ENCODE measurements at places on chromosomes 7 and 10.

DNA sequence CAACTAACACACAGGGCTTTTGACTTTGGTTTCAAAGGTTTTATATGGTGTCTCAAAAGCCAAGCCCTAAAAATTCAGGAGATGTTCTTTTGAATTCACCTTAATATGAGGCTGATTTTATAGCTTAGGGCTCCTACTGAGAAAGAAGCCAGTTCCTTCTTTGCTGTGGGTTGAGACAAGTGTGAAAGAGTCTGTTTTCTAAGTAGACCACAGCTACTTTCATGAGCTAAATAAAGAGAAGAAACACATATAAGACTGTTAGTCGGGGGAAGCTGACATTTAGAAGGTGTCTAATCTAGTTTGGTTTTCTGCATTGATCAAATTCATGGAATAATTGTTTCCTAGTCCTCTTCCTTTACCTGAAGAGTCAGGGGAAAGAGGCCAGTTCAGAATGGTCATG, 332.1 kb upstream of the CELF2 start:
- no peak for DNase-seq

DNA sequence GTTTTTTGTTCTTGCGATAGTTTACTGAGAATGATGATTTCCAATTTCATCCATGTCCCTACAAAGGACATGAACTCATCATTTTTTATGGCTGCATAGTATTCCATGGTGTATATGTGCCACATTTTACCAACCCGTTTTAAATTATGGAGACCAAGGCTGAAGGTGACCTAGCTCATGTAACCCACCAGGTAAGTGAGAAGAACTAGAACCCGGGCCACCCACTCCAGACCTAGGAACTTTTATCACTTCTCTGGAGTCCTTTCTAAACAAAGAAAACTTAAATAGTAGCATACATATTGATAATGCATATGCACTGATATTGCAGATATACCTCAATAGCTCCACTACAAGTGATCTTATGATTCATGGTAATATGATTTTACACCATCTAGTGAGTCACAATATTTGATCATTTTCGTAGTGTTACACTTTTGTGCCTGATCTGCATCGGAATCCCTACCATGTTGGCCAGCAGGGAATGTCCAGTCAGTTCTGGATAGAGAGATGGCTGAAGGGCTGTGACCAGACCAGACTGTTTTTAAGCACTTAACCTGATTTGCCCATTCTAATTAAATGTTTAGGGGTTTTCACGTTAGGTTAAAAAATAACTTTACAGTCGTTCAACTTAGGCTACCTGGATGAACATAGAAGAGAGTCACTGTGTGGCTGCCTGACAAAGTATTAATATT, 15.2 kb downstream of the CUZD1 start:
- no peak for DNase-seq

DNA sequence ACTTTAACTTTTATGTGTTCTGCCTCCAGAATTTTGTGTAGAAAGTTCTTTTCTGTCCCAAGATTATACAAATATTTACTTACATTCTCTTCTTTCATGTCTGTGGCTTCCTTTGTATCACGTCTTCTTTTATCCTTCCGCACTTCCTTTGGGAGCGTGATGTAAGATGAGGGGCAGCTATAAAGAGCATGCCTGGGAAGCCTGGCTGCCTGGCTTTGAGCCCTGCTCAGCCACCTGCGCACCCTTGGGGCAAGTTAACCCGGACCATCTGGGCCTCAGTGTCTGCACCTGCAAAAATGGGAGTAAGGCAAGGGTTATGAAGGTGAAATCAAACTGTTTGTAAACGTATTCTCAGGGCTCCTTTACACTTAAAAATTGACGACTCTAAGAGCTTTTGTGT, 25.2 kb downstream of the PALD1 start:
- DNase-seq = no peak

GRCh38 chr10:75492173-75492925, 60.9 kb downstream of the LRMDA start:
- DNase-seq = no peak

- DNase-seq = no peak
Observed at GRCh38 chr7:116585967-116586366, 61.1 kb downstream of the CAV1 start.

DNA sequence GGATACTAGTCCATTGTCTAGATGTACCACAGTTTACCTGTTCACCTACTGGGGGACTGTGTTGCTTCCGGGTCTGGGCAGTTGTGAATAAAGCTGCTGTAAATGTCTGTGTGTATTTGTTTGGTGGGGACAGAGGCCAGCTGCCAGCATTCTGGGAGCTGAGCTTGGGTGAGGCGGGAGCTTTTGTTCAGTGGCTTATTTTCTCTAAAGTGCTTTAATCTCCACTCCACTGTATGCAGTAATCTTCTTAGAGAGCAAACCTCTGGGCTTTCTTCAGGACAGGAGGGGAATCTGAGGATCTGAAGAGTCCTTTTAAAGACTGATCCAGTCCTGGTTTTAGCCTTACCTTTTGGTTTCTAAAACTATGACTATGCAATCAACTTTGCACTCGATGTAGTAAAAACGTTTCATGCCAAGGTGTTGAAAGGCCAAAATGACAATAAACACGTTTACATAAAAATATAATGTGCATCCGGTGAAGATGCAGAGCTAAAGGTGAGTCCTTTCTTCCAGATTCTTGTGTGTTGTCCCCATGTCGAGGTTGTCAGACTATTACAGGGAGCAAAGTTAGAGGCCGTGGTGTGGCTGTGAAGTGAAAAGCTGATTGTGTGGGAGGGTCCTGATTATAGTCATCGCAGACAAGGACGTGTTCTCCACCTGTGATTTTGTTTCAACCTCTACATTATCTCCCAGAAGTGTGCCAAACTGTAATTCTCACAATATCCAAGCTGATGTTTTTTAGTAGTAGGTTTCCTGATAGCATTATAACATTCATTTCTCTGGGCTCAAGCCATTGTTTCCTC, 279.8 kb downstream of the CAMK1D start:
- DNase-seq = no peak

GRCh38 chr7:18343047-18343446, 152.5 kb upstream of the HDAC9 start:
- DNase-seq = no peak

GRCh38 chr7:35619863-35620262, 75.1 kb downstream of the HERPUD2 start:
- no peak for DNase-seq

GRCh38 chr10:103086261-103086660, 106.8 kb downstream of the NT5C2 start:
- DNase-seq = no peak

GRCh38 chr10:133173860-133174640, 14.0 kb downstream of the KNDC1 start:
- peak; percentile 4 for DNase-seq

DNA sequence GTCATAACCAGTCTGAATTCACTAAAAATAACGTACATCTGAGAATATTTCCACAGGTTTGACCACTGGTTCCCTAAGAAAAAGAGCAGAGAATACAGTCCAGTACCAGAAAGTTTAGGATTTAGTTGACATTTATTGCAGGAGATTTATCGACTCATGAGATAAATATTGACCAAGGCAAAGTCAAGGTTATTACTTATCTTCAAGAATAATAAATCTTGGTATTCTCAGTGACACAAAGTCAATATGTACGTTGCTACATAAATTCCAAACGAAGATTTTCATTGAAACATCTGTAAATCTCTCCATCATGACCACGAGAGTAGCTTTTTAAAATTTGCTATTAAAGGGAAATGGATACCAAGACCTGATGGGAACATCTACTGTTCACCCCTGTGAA, 39.4 kb upstream of the GRB10 start:
- no peak for DNase-seq

GRCh38 chr7:110539216-110539615, 551.7 kb upstream of the LRRN3 start:
- DNase-seq = no peak

- DNase-seq = no peak
Observed at GRCh38 chr10:29064680-29065079, 224.2 kb upstream of the LYZL1 start.

DNA sequence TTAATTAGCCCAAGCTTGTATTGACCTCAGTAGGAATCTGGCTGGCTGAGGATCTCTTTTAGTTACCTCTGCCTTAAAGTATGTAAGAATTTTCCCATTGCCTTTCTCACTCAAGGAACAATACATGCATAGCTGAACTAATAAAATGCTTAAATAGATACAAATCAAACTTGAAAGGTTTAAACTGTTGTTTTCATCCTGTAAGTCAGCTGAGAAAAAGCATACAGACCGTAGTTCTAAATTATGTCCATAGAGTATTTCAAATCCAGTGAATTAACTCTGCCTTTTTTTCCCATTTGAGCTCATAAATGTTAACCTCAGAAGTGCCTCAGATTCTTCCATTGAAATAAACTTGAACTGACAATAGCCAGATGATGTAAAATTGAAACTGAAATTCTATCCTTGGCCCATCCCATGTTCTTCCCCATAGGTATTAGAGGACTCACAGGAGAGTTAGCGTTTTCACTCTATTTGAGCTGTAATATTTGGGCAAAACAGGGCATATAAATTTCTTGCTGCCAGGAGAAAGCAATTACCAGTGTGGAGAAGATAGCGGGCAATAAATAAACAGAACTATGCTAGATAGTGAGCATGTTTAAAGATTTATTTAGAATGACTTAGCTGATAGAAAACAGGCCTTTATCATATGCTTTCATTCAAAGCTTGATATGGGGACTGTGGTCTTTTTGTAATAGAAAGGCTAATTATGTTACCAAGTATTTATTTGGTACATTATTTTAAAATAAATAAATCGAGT, 163.7 kb downstream of the WNT2 start:
- DNase-seq = no peak

All from CD4-positive, alpha-beta T cell treated with Interleukin-17A for 1 hour (primary cell).